ENCODE measurements at places on chromosomes 2 and 18. TPM values are rescaled to one million over a fixed set of nuclear protein-coding genes. Genes with fewer than 3 reads are reported as not detected.

IGFBP2 gene
- total RNA-seq = 11.2 TPM

PIEZO2 gene
- 46.7 TPM for total RNA-seq

ATP6V1C2 gene
- total RNA-seq = under 0.01 TPM

MTCL1 gene
- total RNA-seq = 44.5 TPM

PRSS56 gene
- total RNA-seq = not detected

GYPC gene
- 101 TPM for total RNA-seq

SPP2 gene
- total RNA-seq = not detected

PLGLB1 gene
- total RNA-seq = 2.9 TPM

TUBA3E gene
- not detected for total RNA-seq

B3GNT2 gene
- total RNA-seq = 19.2 TPM

SSB gene
- total RNA-seq = 94.1 TPM

HOXD10 gene
- not detected for total RNA-seq

KRTCAP3 gene
- total RNA-seq = under 0.01 TPM

ORC4 gene
- total RNA-seq = 22.4 TPM

FKBP7 gene
- 42.1 TPM for total RNA-seq

AGXT gene
- not detected for total RNA-seq

SERPINB13 gene
- not detected for total RNA-seq

ARL4C gene
- 133 TPM for total RNA-seq

MYO3B gene
- total RNA-seq = 0.36 TPM

UGT1A10 gene
- not detected for total RNA-seq

ZNF385B gene
- total RNA-seq = 1.1 TPM

UGT1A5 gene
- total RNA-seq = not detected

STPG4 gene
- 0.72 TPM for total RNA-seq

UCN gene
- 0.36 TPM for total RNA-seq

CASP10 gene
- 3.3 TPM for total RNA-seq

Data from osteoblast (primary cell).